MG63 (cell line): ENCODE measurements at places on chromosomes 2 and 18. TPM values are rescaled to one million over a fixed set of nuclear protein-coding genes. Genes with fewer than 3 reads are reported as not detected.
A peak's percentile ranks its signal among the peaks of the same experiment; 100 is the strongest.

DNA sequence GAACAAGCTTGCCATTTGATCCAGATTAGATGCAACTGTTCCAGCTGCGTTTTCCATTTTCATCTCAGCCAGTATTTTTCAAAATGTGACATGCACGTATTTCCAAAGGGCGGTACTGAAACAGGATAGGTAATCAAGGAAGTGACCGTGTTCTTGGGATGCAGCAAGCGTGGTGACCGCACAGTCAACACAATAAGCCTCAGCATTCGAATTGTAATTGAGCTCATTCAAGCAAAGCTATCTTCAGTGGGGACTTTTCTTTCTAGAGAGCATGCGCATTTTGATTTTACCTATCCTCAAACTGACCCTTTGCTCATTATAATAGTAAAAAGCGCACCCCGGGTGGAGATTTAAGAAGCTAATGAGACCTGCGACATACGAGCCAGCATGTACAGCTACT is 3.4 kb upstream of the ALPP start:
- DNase-seq = no peak

GRCh38 chr2:235286622-235287374 is 207.0 kb upstream of the AGAP1 start:
- no peak for DNase-seq

DNA sequence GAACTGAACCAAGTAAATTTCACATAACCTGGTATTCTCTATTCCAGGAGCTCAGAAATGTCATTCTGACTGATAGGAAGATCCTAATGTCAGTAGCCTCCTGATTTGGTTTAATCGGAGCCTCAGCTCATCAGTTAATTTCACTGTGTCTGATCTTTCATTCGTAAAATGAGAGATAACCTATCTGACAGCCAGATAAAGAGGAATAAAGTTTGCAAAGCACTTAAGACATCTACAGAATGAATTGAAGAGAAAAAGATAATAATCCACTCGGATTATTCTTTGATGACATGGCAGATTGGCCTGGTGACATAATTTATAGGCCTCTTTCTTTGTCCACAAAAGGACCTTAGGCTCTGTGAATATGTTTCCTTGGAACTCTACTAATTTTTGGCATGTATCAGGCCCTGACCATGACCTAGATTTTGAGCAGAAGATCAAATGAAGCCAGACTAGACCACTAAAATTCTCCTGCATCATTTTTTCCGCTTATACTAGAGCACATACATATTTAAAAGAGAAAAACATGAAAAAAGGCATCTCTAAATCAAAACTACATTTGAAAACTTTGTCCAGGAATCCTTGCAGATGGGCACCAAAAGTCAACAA is 312.4 kb downstream of the MTX2 start:
- DNase-seq = no peak

GRCh38 chr2:239368321-239368720 is 32.5 kb downstream of the HDAC4 start:
- DNase-seq = no peak

DNA sequence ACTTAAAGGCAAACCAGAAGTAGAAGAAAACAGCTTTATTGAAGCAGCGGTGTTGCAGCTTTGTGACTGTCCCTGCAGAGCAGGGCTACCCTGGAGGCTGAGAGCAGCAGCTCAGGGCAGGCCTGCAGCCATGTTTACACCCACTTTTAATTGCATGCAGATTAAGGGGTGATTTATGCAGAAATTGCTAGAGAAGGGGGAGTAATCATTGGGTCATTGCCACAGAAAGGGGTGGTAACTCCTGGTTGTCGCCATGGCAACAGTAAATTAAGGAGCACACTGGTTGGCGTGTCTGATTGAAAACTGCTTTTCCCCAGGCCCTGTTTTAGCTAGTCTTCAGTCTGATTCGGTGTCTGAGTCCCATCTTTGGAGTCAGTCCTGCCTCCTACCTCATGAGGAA is 195.4 kb upstream of the HDAC4 start:
- no peak for DNase-seq

GRCh38 chr2:239960929-239961661 is 64.0 kb downstream of the NDUFA10 start:
- no peak for DNase-seq

DNA sequence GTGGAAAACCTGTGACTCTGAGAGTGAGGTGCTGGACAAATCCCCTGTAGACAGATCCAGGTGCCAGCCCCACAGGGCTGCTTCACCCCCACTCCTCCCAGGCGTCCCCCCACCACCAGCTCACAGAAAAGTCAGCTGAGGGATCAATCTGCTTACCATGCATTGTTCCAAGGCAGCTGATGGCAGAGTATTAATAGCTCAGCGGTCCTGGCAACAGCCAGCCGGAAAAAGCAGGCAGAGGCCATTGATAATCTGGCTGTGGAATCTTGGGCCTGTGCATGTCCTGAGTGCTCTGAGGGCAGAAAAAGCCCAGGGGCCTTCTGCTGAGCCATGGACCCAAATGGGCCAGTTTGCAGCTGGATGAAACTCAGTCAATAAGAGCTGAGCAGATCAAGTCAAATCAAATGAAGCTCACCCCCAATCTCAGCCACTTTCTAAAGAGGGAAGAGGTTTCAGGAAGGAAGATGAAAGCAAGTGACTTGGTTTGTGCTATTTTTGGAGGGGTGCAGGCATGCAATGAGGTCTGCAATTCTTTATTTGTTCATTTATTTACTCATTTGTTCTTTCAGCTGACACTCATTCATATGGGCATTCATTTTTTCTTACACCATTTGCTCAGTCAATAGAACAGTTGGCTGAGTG is 63.4 kb downstream of the GYPC start:
- DNase-seq = no peak

- no peak for DNase-seq
Measured at GRCh38 chr18:22349966-22350365, 67.7 kb downstream of the CTAGE1 start.

DNA sequence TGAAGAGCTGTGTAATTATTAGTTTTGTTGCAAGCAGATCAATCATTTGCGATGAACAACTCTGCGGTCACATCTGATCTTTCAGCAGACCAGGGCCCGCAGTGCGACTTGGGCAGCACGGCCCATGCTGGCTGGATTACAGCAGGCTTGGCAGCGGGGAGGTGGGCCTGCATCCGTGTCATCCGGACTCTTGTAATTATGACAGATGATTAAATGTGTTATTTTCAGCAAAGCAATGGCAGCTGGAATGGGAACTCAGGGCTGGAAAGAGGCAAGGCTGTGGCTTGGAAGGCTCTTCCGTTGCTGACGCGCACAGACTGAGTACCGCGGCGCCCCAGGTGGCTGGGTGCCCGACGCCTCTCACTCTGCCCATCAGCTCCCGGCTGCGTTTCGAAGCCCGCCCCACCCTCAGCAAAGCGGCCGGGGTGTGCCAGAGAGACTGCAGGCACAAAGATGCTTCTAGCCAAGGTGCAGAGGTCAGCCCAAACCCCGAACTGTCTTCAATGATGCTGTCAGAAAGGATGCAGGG is 397.4 kb upstream of the SALL3 start:
- DNase-seq = peak; percentile 48

GRCh38 chr2:2843969-2844548 is 513.0 kb upstream of the MYT1L start:
- no peak for DNase-seq

- no peak for DNase-seq
Measured at GRCh38 chr2:55842046-55842445, 81.5 kb downstream of the EFEMP1 start.

DNA sequence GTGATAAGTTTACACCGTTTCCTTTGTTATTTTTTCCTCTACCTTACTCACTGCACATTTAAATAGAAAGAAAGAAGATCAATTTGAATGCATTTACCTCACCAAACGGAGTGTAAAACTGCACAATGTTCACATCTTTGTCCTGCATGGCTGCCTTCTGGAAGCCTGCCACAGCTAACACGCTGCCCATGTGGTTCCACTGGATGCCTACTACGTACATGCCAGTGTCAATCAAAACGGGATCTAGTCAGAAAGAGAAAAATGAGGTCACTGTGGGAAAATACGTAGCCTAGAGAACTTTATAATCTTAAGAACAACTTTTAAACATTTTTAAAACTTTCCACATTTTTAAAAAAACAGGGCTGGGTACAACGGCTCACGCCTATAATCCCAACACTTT is 16.4 kb downstream of the WDR35 start:
- DNase-seq = no peak

DNA sequence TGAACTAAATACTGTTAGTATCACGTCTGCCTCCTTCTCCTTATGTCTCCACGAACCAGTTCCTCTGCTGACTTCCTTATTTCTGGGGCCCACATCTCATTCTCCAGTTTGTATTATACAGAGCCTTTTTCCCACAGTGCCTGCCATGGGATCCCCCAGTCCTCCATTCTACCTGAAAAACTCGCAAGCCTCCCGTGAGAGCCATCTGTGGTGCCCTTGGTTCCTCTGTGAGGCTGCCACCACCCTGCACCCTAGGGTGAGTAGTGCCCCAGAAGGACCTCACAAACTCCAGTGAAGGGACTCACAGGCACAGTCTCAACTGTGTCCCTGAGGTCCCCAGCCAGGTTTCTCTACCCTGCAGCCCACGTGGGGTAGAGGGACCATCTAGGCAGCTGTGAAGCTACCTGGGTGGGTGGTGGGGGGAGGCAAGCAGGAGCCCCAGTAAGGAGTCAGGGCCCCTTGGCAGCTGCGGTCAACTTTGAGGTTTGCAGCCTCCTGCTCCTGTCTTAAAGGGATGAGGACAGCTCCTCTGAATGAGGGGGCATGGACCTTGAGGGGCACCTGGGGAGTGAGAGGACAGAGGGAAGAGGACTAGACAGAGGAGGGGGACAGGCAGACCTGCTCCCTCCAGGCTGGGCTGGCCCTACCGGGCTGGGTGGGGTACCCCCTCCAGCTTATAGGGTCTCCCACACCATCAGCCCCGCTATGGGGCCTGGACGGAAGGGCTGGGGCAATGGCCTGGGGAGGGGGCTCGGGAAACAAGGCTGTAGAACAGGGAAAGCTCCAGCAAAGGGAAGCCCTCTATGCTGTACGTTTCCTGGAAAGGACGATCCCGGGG is 1.0 kb downstream of the PSTPIP2 start:
- DNase-seq = no peak

- no peak for DNase-seq
Measured at GRCh38 chr2:151508519-151508918, 98.8 kb downstream of the RIF1 start.

DNA sequence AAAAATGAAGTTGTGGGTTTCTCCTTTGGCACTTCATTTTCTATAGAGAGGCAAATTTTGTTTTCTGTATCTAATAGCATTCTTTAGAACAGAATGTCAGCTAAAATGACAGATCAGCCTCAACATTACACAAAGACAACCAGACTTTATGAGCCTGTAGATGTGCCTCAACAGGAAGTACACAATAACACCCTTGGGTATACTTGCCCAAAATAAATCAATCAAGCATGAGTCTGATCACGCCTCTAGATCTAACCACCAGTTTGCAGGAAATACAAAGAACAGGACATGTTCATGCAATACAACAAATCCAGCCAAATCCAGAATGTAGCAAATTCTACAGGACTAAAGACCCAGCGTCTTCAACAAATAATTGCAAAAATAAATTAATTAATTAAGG is 11.2 kb upstream of the DAPL1 start:
- no peak for DNase-seq

DNA sequence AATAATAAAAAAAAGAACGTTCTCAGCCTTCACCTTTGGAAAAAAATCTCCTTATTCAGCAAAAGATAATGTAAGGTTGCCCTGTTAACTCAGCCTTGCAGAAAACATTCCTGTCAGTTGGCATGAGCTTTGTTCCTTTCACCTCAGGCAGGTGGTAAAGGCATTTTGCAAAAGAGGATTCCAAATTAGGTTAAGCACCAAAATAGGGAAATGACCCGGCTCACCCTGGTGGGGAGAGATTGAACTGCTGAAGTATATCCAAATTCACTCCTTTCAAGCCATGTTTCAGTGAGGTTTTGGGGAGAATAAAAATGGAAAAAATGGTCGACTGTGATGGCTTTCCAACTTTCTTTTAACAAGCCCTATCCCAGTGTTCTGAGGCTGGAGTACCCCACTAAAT is 1988.8 kb upstream of the PIK3C3 start:
- DNase-seq = no peak

- DNase-seq = no peak
Measured at GRCh38 chr2:137051778-137052398, 286.5 kb downstream of the THSD7B start.

- DNase-seq = no peak
Measured at GRCh38 chr2:239752951-239753350, 272.2 kb downstream of the NDUFA10 start.

- peak; percentile 5 for DNase-seq
Measured at GRCh38 chr2:226984750-226985582, 149.1 kb downstream of the RHBDD1 start.

The DSC3 gene
- total RNA-seq = not detected in 2 replicates

The RASGRP3 gene
- 3.4 and 3.9 TPM in 2 replicates for total RNA-seq

The RIOK3 gene
- total RNA-seq = 35.9 and 41.3 TPM in 2 replicates

The CCDC85A gene
- 0.89 TPM in 1 of 2 replicates, not detected in the other for total RNA-seq

The MARCHF4 gene
- 0.03 and 0.12 TPM in 2 replicates for total RNA-seq

The DAPL1 gene
- total RNA-seq = not detected in 2 replicates

The EIF2AK3 gene
- 10.4 and 11.7 TPM in 2 replicates for total RNA-seq

The CHRNG gene
- total RNA-seq = not detected in 2 replicates

The KLHL41 gene
- total RNA-seq = 1.3 TPM in 1 of 2 replicates, not detected in the other

The TMEM185B gene
- 31.5 and 33.4 TPM in 2 replicates for total RNA-seq
